Effector CD8-positive, alpha-beta T cell (primary cell): ENCODE measurements at places on chromosomes 1 and 21.

GRCh38 chr1:50279622-50280330 is 143.5 kb downstream of the DMRTA2 start:
- DNase-seq: no peak

GRCh38 chr1:88890791-88891317 is 513 bp downstream of the GTF2B start:
- peak; percentile 19 for DNase-seq

DNA sequence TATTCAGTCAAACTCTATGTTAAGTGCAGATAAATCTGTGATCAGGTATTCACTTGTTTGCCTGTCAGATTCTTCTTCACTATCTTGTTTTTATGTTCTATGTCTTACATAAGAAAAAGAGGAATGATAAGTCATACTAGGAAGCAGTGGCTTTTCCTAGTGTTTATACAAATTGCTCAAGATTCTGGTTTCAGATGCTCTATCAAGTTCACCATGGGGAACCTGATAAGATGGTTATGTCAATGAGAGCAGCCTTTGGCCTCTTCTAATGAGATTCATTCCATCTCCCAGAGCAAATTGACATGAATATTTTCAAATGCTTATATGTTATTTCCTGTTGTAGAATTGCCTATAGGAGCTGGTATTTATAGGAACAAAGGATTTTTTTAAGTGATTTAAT is 218.8 kb upstream of the TMPRSS15 start:
- DNase-seq: no peak

- no peak for DNase-seq
Observed at GRCh38 chr1:169460191-169460833, 25.4 kb downstream of the SLC19A2 start.

DNA sequence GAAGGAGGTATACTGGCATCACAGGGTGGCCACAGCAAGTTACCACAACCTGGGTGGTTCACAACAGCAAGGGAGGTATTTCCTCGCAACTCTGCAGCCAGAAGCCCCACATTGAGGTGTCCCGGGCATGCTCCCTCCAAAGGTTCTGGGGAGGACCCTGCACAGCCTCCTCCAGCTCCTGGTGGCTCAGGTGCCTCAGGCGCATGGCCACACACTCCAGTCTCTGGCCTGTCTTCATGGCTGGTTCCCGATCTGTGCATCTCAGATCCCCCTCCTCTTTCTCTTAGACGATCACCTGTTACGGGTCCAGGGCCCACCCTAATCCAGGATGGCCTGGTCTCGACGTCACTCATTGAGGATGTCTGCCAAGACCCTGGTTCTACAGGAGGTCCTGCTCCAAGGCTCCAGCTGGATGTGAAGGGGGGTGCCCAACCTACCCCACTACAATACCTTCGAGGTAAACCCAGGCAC is 6.7 kb upstream of the ARF1 start:
- DNase-seq: no peak

DNA sequence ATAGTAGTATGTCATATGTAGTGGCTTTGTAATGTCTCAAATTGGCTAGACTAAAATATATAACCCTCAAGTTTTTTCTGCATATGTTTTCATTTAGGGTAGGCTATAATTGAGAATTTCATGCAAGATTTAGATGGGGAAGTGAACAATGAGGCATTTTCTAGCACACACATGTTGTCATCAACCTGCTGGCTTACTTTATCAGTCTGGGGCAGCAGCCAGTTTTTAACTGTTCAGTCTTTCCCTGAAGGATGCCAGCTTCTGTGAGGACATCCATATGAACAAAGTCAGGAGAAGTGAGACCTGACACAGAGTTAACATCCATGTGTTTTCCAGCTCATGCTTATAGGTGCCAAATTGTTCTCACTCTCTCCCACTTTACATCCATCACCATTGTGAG is 74.7 kb upstream of the OLFM3 start:
- DNase-seq: no peak

DNA sequence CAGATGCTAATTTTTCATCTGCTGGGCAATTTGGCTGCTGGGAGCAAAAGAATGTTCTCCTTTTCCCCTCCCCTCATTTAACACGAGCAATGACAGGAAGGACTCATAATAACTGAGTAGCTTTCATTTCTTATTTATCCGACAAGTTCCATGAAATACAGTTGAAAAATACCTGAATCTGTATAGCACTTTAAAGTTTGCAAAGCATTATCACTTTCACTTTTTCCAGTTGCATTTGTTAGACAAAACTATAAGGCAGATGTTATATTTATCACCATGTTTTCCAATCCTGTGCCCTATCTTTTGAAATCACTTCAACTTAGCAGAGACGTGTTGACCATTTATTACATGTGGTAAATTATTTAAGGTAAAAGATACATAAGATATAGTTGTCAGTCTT is 350.6 kb upstream of the SGIP1 start:
- DNase-seq: no peak

GRCh38 chr1:44631647-44632539 is 42.4 kb downstream of the TMEM53 start:
- DNase-seq: peak; percentile 76

GRCh38 chr1:177229781-177230180 is 59.0 kb downstream of the BRINP2 start:
- no peak for DNase-seq

DNA sequence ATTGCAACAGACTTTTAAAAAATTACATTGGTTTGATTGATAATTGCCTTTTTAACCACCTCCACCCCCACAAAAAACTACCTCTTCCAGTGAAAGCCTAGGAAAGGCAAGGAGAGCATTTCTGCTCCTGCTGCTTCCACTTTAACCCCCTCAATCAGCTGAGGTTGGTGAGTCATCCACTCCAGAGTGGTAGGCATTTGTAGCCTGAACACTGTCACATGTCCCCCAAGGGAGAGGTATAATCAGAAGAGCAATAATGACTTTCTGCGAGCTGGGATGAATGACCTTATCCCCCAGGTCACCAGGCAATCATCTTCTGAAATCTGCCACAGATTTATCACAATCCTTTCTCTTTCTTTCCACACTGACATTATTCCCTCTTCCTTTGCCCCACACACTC is 126.6 kb upstream of the CAMK1G start:
- no peak for DNase-seq

DNA sequence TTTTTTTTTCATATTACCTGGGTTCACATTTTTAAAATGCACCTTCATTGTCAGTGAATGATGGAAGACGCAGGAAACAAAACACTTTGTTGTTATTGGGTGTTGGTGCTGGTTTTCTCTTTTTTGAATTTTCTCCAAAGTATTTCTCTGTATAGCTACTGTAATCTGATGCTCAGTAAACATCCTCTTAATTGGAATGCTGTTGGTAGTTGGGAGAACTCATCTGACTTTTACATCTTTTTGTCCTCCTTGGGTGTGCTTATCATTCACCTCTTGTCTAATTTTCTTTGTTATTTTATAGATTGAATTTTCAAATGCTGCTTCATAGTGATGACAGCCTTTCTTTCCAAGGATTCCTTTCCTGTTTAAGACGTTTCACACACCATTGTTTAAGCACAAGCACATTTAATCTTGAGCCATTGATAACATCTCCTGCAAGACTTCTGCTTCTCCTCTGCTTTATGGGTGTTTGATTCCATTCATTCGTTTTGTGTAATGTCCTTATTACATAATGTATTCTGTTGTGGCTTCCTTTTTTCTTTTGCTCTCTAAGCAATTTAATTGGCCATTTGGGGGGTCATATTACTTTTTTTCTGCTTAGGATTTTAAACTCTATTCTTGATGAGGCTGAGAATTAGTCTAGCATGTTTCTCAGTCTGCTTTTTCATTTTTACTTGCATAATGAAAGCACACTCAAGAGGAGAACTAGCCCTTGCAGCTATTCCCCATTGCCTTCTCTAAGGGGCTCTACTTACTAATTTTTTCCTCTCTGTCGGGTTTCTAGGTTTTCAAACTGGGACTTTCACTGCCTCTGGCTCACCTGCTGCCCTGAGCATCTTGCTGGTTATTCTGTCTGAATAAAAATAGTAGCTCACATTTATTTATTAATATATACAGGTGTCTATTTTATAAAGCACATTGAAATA is 42.0 kb upstream of the CD34 start:
- DNase-seq: no peak

GRCh38 chr1:171191992-171192391 is 6.9 kb downstream of the FMO2 start:
- no peak for DNase-seq

GRCh38 chr1:90190523-90190922 is 195.6 kb downstream of the ZNF326 start:
- DNase-seq: no peak

GRCh38 chr1:164914208-164914607 is 355.2 kb downstream of the PBX1 start:
- DNase-seq: no peak

DNA sequence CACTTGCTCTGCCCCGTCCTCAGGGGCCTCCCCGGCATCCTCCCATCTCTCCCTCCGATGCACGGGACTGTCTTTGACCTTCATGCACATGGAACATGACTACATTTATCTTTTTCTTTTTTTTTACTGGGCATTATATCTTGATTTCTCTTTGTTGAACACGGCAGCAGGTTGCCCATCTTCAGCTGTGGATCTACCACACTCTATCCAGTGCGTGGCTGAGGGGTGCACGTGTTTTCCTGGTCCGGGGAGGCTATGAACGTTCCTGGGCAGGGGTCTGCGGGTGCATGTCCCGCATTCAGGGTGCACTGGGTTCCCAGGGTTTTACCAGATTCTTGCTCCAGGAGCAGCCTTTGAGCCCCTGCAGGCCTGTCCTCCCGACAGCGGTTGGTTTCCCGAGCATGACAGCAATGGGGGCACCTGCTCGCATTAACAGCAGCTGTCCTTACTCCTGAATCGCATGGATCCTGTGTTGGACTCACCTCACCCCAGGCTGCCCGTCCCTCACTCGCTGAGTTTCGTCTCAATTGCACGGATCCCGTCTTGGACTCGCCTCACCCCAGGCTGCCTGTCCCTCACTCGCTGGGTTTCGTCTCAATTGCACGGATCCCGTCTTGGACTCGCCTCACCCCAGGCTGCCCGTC is 7.4 kb downstream of the POFUT2 start:
- no peak for DNase-seq

DNA sequence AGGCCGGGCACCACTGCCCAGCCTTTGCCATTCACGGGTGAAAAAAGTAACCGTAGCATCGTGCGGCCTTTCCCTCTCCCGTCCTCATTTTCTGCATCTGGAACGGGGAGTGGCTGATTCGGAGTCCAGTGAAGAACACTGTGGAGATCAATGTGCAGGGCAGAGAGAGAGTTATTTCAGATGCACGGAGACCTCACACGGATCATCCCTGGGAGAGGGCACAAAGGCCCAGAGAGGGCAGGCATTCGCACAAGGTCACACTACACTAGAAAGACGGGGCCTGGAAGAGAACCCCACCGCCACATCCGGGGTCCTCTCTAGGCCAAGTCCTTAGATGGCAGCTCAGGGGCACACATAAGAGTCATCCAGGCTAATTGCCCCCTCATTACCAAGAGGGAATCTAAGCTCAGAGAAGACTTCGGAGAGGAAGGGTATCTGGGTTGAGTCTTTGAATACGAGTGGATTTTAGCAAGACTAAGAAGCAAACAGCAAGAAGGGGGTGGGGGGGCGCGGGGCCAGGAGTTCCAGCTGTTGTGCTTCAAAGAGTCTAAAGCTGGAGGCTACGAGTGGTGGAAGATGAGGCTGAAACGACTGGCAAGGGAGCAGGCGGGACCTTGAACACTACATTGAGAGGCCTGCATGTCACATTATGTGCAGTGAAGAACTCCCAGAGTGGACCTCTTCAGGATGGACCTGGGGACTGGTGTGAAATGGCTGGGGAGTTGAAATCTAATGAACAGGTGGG is 857 bp downstream of the GPX7 start:
- DNase-seq: no peak

- peak; percentile 80 for DNase-seq
Observed at GRCh38 chr1:1013105-1013921, at the start of gene ISG15. Gene ISG15, plus strand, starts transcription at chr1:1013497. Its CDS starts 77 bp downstream, at chr1:1013574.

DNA sequence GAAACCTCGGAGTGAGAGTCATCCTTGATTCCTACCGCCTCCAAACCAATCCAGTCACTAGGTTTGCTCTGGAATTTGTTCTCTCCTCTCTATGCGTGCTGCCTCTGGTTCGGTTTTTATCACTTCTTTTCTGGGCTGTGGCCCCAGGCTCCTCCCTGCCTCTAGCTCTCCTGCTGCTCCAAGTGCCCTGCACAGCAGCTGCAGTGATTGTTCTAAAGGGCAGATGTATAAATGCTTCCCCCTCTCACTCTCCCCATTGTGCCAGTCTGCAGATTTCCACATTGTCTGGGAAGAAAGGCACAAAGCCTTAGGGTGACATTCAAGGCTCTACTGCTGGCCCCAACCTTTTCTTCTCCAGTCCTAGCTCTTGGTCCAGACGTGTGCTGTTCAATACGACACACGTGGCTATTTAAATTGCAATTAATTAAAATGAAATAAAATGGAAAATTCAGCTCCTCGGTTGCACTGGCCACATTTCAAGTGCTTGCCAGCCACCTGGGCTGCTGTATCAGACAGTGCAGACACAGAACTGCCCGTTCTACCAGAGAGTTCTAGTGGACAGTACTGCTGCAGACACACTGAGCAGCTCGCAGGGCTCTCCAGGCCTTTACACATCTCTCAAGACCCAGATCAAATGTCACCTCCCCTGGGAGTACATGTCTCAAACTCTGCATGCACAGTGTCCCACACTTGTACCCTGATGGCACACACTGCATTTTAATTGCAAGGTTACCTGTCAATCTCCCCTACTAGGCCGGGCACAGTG is 12.4 kb downstream of the TRIM62 start:
- no peak for DNase-seq

- DNase-seq: no peak
Observed at GRCh38 chr1:29836651-29837646, 600.6 kb downstream of the PTPRU start.

DNA sequence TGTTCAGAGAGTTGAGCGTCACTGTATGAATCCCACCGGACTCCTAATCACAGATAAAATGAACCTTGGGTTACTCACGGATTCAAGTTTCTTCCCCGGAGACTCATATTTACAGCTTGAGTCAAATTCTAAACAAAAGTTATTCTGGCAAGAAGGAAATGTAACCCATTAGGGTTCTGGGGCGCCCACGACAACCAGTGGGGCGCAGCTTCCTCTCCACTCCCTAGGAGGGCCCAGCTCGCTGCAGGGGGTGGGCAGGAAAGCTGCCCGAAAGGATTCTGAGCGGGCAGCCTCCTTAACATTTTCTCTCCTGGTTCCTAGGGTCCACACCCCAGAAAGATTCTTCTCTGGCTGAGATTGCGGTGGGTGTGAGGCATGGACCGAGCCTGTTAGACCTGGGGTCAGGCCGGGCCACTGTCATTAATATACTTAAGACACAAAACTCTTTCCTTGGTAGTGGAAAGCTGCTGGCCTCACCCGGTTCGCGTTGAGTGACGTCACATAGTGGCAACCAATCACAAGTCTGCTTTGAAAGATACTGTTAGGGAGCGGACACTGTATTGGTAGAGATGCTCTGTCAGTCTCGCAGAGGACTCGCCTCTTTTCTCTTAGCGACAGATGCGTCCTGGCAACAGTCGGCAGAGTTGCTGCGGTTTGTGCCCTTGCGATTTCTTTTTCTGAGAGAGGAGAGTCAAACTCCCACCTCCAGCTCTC is 13.6 kb upstream of the MCOLN3 start:
- peak; percentile 72 for DNase-seq

DNA sequence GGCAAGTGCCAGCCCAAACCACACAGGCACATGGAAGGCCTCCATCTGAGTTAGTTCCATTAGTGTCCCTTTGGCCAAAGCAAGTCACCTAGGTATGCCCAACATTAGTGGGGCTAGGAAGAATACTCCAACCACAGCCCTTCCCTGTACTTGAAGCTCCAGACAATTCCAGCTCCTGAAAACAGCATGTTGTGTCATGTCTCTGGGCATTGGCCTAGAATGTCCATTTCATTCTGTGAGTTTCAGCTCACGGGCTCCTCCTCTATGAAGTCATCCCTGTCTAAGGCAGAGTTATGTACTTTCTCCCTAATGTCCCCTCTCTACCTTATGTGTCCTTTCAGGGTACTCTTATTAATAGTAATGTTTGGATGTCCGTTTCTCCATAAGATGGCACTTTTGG is 96.5 kb upstream of the SPATA6 start:
- no peak for DNase-seq
